ENCODE measurements at places on chromosomes 16 and 17.
A peak's percentile ranks its signal among the peaks of the same experiment; 100 is the strongest.

DNA sequence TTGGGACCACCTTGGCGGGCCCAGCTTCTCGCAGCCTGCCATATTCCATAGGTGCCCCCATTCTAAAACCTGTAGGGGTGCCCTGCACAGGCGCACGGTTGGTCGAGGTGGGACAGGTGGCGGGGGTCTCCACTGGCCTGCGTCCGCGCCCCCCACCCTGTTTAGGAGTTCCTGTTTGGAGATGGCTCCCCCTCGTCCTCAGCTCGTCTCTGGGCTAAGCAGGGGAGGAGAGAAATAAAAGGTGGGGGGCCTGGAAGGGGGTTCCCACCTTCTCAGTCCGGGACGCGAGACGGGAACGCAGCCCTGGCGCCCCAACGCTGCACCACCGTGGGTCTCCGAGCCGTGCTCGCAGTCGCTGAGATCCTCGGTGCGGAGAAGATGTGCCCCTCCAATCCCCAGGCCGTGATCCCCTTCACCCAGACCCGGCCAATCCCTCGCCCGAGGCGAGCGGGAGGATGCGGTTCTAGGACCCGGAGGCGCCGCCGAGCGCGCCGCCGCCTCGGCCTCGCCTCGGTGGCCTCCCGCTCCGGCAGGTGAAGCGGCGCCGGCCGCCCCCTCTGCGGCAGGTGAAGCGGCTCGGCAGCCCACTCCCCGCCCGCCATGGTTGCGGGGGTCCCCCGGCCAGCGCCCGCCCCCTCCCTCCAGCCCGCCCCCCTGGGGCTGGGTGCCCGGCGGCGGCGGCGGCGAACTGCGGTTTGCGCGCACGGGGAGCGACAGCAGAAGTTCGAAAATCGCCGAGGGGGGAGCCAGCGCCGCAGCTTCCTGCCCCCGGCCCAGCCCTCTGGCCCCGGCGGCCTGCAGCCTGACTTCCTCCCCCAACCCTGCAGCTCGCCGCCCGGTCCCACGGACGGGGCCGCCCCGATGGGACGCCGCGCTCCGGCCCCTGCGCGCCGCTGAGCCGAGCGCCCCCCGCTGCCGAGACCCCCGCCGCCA is at the start of gene FMNL1:
TSS of gene FMNL1 (plus strand) at position 805 of the 933 bp plus-strand sequence. CDS start 240 bp downstream, outside the sequence.
- DNase-seq, result peak; percentile 87

GRCh38 chr17:17384291-17384615 is 81.1 kb downstream of the NT5M start:
- DNase-seq, result no peak

DNA sequence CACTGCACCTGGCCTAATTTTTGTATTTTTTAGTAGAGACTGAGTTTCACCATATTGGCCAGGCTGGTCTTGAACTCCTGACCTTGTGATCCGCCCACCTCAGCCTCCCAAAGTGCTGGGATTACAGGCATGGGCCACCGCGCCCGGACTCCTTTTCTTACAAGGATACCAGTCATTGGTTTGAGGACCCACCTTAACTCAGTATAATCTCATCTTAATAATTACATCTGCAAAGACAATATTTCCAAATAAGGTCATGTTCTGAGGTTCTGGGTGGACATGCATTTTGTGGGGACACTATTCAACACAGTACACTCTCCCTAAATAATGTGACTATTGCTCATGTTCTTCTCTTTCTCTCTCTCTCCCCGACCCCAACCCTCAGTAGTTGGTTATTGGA is 63.7 kb downstream of the ERCC4 start:
- DNase-seq, result no peak

DNA sequence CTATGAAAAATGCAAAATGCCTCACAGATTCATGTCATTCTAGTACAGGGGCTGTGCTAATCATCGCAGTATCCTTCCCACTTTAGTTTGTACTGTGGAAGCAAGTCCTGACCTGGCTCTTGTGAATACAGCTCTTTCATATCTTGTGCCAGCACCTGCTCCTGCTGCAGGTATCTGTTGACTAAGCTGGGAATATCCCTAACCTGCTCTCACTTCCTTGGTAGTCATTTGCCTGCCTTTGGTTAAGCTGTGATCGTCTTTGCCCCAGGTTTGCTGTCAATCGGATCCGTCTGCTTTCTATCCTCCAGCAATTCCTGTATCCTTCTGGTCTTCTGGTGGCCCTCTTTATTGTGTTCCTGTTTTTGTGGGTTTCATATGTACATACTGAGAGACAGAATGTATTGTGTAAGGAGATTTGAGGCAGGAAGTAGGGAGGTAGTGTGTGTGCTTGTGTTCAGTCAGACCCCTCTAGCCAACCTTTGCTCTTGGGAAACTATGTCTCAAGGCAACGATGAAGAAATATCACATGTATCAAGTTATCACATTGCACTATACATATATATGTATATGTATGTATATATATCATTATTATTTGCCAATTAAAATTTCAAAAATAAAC is 7.7 kb upstream of the GINS3 start:
- peak; percentile 85 for DNase-seq

GRCh38 chr16:12527071-12527470 is 276.6 kb downstream of the CPPED1 start:
- no peak for DNase-seq

DNA sequence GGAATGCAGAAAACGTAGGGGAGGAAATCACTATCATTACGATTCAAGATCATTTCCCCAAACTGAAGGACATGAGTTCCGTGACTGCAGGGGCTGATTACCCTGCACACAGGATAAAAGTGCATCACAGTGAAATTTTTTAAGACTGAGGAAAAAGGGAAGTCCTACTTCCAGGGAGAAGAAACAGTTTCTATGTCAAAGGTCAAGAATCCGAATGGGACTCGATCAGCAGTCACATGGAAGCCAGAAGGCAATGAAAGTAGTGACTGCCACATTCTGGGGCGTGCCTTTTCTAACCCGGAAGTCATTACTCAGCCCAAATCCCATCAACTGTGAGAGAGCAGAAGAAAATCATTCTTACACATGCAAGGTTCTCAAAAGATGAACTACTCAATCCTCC is 12.1 kb downstream of the ZZEF1 start:
- no peak for DNase-seq
